ENCODE measurements at places on chromosomes 4 and X.

DNA sequence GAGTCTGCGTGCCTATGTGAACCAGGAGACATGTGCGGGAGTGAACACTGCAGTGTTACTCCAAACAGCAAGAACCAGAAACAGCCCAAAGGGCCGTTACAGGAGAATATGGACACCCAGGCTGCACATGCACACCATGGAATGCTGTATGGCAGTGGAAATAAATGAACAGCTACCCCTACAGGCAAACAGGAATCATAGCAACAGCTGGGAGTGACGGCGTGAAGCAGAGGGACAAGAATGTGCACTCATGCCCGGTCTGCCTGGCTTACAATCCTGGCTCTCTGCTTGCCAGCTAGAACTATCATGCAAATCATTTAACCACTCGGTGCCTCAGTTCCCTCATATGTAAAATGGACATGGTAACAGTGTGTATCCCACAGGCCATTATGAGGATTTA, 16.6 kb downstream of the GPKOW start:
- DNase-seq, result peak; percentile 9

DNA sequence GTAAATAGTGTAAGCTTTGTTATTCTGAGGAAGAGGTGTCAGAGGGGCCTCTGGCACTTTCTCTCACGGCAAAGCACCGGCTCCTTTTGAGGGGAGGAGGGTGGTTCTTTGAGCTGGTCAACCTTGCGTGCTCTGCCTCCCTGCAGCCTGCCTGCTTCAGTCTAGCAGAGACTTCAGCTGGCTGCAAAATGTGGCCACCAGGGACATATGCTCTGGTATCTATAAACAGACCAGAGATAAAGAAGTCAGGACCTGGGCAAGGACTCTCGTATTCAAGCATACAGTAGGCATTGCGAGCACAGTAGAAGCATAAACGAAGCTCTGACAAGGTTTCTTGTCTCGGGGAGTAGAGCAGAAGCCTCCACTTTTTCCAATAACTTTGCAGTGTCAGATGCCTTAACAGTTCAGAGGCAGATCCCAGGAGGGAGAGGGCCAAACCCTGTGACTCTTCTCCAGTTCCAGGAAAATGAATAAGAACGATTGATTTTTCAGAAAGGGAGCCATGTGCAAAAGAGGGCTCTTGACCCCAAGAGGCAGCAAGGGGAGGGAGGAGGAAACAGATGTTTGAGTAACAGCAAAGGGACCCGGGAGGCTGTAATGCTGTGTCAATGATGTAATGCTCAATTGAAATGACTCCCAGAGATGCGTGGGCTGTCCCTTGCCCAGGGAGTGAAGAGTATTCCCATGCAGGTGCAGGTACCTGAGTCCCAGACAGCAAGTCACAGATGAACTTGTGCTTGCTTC, 57.9 kb upstream of the TEX13D start:
- no peak for DNase-seq

GRCh38 chr4:25560605-25561004, 95.0 kb upstream of the SLC34A2 start:
- no peak for DNase-seq

GRCh38 chr4:102817021-102817605, 10.2 kb downstream of the UBE2D3 start:
- DNase-seq, result peak; percentile 68

DNA sequence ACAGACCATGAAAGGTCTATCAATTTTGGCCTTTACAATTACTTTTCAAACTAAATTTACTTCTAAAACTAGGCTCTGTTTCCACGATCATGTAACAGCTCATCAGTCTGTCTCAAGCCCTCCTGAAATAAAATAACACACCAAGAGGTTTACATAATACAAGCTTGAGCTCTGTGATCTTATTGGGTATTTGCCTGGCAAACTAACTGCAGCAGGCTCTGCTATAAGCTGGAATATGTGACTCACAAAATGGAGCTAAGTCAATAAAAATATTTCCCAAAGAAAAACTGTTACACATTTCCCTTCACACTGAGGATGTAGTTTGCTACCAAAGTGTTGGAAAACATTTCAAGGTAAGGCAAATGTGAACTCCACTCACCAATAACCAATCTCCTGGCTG, 94.7 kb upstream of the GPM6B start:
- DNase-seq, result no peak

DNA sequence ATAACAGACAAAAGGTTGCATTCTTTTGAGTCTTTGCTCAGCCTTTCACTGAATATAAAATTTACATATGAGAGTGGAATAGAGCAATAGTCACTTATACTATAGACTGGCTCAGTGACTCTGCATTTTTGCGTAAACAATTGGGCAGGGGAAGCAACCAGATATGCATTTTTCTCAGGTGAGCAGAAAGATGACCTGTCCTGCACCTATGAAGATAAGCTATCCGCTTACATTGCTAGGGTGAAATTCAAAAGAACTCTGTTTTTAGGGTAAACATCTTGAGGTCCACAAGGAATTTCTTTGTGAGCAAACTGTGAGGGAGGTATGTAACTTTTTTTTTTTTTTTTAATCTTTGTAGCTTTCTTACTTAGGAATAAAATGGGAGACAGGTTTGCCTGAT, 602.4 kb upstream of the PRKX start:
- DNase-seq, result no peak

GRCh38 chr4:5101571-5101970, 50.3 kb downstream of the STK32B start:
- no peak for DNase-seq

DNA sequence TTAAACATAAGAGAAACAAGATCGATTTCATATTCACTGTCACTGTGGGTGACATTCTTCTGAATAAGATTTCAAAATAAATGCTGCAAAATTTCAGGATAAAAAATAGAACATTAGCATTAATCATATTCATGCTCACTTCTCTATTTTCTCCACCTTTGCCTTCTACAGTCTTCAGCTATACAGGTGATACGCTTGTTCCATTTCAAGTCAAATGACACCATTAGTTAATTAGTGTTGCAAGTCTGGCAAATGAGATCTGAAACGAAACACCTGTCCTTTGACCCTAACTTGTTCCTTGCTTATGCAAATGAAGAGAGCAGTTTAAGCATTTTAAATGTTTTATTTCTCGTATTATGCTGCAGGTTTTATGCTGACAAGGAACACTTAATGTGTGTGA, 667.5 kb upstream of the MAGEB2 start:
- DNase-seq, result no peak

- DNase-seq, result no peak
Measured at GRCh38 chr4:107058828-107059227, 22.7 kb upstream of the DKK2 start.

- DNase-seq, result no peak
Measured at GRCh38 chrX:2696698-2697215, 5.7 kb downstream of the CD99 start.

All from NCI-H1417 (cell line).